Bladder microvascular endothelial cell (primary cell): ENCODE measurements at places on chromosomes 1 and 21. TPM values are rescaled to one million over a fixed set of nuclear protein-coding genes. Genes with fewer than 3 reads are reported as not detected.

Gene CDA
- 0.32 and 1.4 TPM in 2 replicates for total RNA-seq

Gene RAB25
- 0.13 TPM in 1 of 2 replicates, not detected in the other for total RNA-seq

Gene GUCA2A
- total RNA-seq = not detected in 2 replicates

Gene CLCA1
- not detected in 2 replicates for total RNA-seq

Gene CFHR2
- not detected in 2 replicates for total RNA-seq

Gene CELA2B
- not detected in 2 replicates for total RNA-seq

Gene CFHR1
- not detected in 2 replicates for total RNA-seq

Gene HCRTR1
- total RNA-seq = 0.65 and 5.2 TPM in 2 replicates

Gene CYP2J2
- total RNA-seq = 0.16 and 0.19 TPM in 2 replicates

Gene MAP1LC3C
- total RNA-seq = not detected in 2 replicates

Gene CCDC185
- not detected in 2 replicates for total RNA-seq

Gene NUAK2
- total RNA-seq = 2.9 and 16.2 TPM in 2 replicates

Gene DYRK3
- total RNA-seq = 9.2 and 9.3 TPM in 2 replicates

Gene NTMT2
- not detected in 2 replicates for total RNA-seq

Gene WNT3A
- not detected in 2 replicates for total RNA-seq

Gene SLC25A34
- total RNA-seq = under 0.01 and 0.44 TPM in 2 replicates

Gene SELENBP1
- 2.4 and 3.7 TPM in 2 replicates for total RNA-seq

Gene FCRL5
- not detected in 2 replicates for total RNA-seq

Gene RORC
- not detected in 2 replicates for total RNA-seq

Gene CD52
- total RNA-seq = not detected in 2 replicates

Gene CFAP141
- total RNA-seq = not detected in 2 replicates

Gene AK5
- total RNA-seq = 1.8 and 61.4 TPM in 2 replicates

Gene TMEM59
- total RNA-seq = 175 and 380 TPM in 2 replicates

Gene ZSCAN20
- total RNA-seq = 5.2 and 9.3 TPM in 2 replicates

Gene EFNA3
- 1.3 and 1.8 TPM in 2 replicates for total RNA-seq

Gene LCE2B
- total RNA-seq = not detected in 2 replicates

Gene KRTAP19-3
- not detected in 2 replicates for total RNA-seq

Gene EVA1B
- 59.6 and 131 TPM in 2 replicates for total RNA-seq
